ENCODE measurements at places on chromosomes 4 and X.

DNA sequence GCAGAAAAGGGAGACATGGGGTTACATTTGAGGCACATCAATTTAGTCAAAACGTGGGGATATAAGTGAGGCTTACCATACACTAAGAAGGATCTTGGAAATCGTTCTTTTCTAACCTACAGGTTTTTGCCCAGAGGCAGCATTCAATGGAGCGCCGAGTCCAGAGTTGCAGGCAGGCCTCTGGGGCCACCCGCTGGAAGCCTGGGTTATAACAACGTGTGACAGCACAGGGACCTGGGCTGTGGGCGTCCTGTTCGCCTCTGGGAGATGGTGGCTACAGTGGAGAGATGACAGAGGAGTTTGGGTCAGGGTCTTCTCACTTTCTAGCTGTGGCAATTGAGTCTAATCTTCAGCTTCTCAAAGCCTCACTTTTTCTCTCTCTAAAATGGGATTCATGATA lies 53.9 kb downstream of the ENPP6 start:
- no peak for DNase-seq

DNA sequence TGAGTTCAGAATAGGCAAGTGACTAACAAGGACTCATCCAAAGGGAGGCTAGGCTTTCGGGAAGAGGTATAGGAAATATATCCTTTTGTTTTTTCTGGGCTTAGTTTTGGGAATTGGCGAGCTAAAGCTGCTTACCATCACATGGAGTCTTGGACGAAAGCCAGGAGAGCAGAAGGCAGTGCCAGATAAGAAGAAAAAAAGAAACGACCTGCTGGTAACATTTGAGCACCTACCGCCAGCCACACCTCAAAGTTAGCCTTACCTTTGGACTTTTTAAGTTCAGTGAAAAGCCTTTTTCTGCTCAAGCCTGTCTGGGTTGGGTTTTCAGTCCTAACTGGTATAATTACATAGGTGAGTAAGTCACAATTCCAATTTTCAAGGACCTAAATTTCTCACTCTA lies 85.1 kb upstream of the LCORL start:
- DNase-seq = no peak

DNA sequence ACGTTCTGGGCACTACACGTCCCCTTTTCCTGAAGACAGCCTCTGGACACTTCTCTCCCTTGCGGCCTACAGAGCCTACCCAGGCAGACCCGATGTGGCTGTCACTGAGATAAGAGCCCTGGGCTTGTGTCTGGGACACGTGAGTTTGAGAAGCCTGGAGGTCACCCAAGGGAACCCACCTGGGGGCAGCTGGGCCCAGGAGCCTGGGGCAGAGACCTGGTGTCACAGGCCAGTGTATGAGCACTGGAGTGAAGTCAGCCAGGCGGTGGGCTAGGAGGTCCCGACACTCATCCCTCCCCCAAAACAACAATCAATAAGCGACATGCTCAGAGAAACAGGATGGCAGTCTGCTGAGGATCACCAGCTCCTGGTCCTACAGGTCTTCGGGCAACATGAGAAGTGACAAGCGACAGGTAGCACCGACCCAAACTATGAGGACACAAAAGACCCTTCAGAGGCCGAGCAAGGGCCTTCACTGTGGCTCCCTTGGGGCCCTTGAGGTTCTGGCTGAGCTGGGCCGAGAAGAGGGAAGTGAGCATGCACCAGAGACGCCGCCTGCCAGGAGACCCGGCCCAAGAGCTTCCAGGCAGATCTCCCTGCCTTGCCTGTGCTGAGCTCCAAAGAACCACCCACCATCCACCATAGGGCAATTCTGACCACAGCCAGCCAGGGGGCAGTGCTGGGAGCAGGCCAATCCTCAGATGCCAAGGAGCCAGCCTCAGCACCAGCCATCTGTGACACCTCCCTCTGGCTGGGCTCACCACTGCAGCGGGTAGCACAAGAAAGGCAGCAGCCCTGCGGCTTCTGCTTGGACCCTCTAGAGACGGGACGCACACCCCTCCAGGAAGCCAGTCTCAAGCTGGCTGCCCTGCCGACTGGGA lies 11.0 kb upstream of the DUSP9 start:
- DNase-seq = no peak

DNA sequence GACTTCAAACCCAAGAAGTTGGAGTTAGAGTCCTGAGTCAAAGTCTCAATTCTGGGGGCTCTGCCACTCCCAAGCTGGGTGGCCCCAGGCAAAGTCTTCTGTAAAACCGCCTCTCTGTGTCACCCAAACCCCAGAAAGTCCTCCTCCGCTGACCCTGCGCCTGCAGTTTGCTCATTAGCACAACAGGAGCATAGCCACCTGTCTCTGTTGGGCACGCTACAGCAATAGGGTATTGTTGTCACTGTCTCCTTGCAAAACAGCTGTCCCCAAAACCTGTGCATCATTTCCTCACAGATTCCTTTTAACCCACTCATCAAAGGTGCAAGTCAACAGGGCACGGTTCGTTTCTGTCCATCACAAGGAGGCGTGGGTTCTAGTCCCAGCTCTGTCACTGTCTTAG lies 8.0 kb upstream of the DGAT2L6 start:
- no peak for DNase-seq

GRCh38 chr4:37279894-37280592 lies 35.5 kb downstream of the NWD2 start:
- DNase-seq = no peak

DNA sequence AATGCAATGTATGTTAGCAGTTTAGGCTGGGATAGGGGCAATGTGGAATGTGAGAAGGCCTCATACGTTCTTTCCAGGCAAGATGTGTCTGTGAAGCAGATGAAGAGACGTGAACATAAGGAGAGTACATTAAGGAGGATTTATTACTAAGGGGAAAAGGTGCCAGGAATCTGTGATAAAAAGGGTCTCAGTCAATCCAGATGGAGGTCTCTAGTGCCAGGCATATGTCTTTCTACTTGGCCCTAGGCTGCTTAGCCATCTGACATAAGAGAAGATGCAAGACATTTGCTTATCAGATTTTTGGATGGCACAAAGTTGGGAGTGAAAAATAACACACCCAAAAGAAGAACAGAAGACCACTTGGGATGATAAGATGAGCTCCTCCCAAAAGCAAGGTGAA lies 93.0 kb upstream of the PRKG2 start:
- no peak for DNase-seq

DNA sequence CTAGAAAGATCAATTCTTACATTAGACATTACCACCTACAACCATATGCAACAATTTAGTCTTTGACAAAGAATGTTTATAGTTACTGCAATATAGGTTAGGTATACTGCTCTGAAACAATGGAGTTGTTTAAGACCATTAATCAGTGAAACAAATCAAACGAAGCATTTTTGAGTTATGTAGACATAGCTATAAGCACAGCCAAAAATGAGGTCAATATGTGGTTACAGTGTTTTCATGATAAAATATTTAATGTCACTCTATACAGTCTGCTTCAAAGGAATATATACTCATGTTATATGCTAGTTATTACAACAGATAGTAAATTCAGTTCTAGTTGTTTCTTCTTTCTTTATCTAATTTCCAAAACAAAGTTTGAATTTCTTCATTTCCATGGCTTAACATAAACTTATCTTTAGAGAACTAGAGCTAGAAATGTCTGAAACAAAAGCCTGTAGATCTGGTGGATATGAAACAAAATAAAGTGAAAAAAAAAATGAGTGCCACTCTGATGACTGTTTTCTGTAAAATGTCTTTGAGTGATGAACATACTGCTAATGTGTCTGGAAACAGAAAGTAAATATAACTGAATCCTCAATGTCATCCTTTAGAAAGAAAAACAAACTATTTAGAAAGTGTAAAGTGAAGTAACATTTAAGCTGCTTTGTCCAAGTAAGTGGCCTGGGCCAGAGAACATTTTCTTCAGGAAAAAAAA lies 809.0 kb downstream of the FAT4 start:
- DNase-seq = no peak

DNA sequence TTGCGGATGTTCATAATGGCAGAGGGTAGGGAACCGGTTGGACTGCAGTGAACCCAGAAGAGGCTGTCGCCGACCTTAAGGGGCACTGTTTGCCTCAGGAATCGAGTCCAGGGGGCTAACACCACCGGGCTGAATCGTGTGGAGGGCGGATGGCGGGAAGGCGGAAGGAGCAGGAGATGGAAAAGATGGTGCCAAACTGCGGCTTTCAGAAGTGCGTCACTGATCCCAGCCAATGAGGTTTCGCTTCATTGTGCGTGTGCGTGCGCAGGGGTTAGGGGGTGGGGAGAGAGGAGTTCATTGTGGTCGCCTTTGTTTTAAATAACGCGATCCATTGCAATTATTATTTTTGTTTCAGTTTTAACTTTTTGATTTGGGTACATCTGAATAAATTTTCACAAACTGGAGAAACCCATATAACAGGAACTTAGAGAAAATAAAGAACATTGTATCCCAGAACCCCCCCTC lies at the start of gene NAA11:
TSS of gene NAA11 (minus strand) at position 198 of the 465 bp plus-strand sequence. CDS start at position 14, 184 bp downstream.
- no peak for DNase-seq
